T-helper 2 cell treated with Interferon-gamma antibody and Interleukin-4, amounts not matched to agents 5 μg/mL and 100 μg/mL, for 36 hours (primary cell): ENCODE measurements at places on chromosomes 1 and 21.

DNA sequence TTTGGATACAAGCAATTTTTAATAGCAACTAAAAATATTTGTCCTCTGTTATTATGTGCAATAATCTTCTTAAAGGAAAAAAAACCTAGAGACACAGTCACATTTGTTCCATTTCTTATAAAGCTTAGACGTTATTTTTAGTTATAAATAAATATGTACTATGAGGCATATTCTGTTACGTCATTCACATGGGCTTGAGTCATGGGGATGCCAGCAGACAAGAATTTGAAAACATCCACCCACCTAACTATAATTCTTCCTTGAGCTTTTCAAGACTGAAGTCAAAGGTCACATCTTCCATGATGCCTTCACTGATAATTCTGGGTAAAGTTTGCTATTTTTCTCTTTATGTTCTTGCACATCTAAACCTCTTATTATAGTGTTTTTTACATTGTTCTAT is 268.8 kb downstream of the KCTD3 start:
- H3K36me3 ChIP-seq: no peaks in the 10 kb centered on the region
- H3K27ac ChIP-seq: no peak overlapping the region
- DNase-seq: no peak
- H3K4me3 ChIP-seq: no peak overlapping the region
- H3K27me3 ChIP-seq: no peaks in the 10 kb centered on the region

DNA sequence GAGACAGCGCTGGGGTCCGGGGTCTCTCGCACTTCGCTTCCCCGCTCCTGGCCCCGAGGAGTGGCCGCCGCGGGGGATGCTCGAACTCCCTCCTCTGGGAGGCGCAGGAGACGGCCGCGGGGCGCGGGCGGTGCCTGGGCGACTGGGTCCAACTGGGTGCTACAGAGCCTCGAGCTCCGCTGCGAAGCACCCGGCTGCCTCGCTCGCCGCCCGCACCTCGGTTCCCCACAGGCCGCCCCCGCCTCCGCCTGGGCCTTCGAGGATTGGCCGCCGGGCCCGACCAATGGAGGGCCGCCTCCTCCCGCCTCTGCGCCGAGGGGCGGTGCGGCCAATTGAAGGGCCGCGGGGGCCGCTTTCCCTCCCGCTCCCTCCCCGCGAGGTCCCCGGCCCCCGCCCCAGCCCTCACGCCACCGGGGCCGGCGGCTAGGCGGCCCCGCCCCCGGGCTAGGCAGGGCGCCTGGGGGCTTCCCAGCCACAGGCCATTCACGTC is at the start of gene CNN3:
TSS of gene CNN3 (minus strand) at position 196 of the 490 bp plus-strand sequence. CDS start 216 bp downstream, outside the sequence.
- peak; percentile 74 for DNase-seq
- H3K36me3 ChIP-seq: peaks cover 2% of the 10 kb centered on the region
- H3K27me3 ChIP-seq: peaks cover 54% of the 10 kb centered on the region
- peaks cover 10% of the 10 kb centered on the region for H3K4me1 ChIP-seq
- peak within 1 kb of the TSS; percentile 85 for H3K4me3 ChIP-seq
- H3K27ac ChIP-seq: no peak within 1 kb of the TSS

DNA sequence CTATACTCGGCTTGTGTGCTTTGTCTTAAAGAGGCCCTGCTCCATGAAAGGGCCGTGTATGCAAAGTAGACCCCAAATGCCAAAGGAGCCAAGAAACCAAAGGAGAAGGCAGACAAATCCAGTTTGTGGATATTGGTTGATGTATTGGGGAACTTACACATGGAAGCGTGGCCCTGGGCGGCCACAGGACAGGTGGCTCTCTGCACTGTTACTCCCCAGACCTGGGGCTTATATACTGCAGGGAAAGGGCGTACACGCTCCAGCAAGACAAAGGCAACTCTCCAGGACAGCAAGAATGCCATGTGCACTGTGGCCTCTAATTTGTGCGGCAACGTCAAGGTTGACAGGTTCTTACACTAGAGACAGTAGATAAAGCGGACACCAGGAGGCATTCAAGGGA is 24.8 kb downstream of the RSPH1 start:
- H3K27ac ChIP-seq: no peak overlapping the region
- peaks cover 10% of the 10 kb centered on the region for H3K4me1 ChIP-seq
- peaks cover 5% of the 10 kb centered on the region for H3K27me3 ChIP-seq

DNA sequence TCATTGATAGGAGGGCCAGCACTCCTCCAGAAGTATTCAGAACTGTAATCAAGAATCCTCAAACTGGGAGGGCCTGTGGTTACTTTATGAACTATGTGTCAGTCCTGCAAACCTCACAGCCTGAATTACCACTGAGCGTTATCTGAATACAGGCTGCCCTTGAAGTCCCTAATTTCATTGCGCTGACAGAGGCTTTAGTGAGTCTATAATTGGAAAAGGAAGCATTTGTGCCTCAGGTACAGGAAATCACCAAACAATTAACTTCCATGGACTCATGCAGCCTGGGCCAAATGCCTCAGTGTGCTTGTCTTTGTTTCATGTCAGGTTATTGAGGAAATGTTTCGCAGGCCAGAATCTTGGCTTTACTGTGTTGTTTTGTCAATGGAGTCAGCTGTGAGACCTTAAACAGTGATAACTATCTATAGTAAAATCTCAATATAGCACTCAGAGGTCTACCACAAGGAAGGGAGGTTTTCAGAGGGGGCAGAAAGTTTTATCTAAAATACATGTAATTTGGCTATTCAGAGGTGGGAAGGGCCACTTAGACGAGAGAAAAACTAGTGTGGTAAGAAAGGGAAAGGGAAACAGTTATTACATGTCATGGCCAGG is 32.9 kb upstream of the DOCK7 start:
- no peak overlapping the region for H3K4me3 ChIP-seq
- peaks cover 6% of the 10 kb centered on the region for H3K4me1 ChIP-seq
- H3K27ac ChIP-seq: no peak overlapping the region
- no peak for DNase-seq
